Neural progenitor cell (in vitro differentiated cells): ENCODE measurements at places on chromosomes 7 and 10. TPM values are rescaled to one million over a fixed set of nuclear protein-coding genes. Genes with fewer than 3 reads are reported as not detected.

Gene MYO1G
- total RNA-seq: 0.03 TPM in 1 of 2 replicates, not detected in the other

Gene RASA4
- 6.1 and 22.8 TPM in 2 replicates for total RNA-seq

Gene WEE2
- total RNA-seq: 0.12 TPM in 1 of 2 replicates, not detected in the other

Gene STAMBPL1
- 1.6 and 1.9 TPM in 2 replicates for total RNA-seq

Gene OR9A2
- total RNA-seq: not detected in 2 replicates

Gene DKK1
- total RNA-seq: 12.4 and 16.1 TPM in 2 replicates

Gene NXPH1
- 0.71 TPM in 1 of 2 replicates, not detected in the other for total RNA-seq

Gene AKR1E2
- 3.4 and 4.4 TPM in 2 replicates for total RNA-seq

Gene NODAL
- total RNA-seq: not detected in 2 replicates

Gene SH2D4B
- 0.06 and 0.11 TPM in 2 replicates for total RNA-seq

Gene IDI2
- not detected in 2 replicates for total RNA-seq

Gene GDF2
- total RNA-seq: 0.19 TPM in 1 of 2 replicates, not detected in the other

Gene MBL2
- total RNA-seq: not detected in 2 replicates

Gene NPC1L1
- 0.09 TPM in 1 of 2 replicates, not detected in the other for total RNA-seq

Gene HABP2
- total RNA-seq: not detected in 2 replicates

Gene ADGRA1
- not detected in 2 replicates for total RNA-seq

Gene TMEM72
- total RNA-seq: not detected in 2 replicates

Gene PLXDC2
- 30.1 and 44.2 TPM in 2 replicates for total RNA-seq

Gene SLC13A1
- not detected in 2 replicates for total RNA-seq

Gene AKR1B15
- total RNA-seq: not detected in 2 replicates

Gene CRHR2
- 0.19 TPM in 1 of 2 replicates, not detected in the other for total RNA-seq

Gene RHOBTB1
- total RNA-seq: 15.1 and 21.5 TPM in 2 replicates

Gene OR2A14
- total RNA-seq: not detected in 2 replicates

Gene MET
- 7.0 and 8.4 TPM in 2 replicates for total RNA-seq

Gene CACNA2D1
- 1.5 and 1.8 TPM in 2 replicates for total RNA-seq

Gene ADCY1
- total RNA-seq: 7.4 and 8.5 TPM in 2 replicates

Gene KLF14
- not detected in 2 replicates for total RNA-seq

Gene SUN1
- total RNA-seq: 104 and 131 TPM in 2 replicates
